ENCODE measurements at places on chromosomes 16 and 17.

DNA sequence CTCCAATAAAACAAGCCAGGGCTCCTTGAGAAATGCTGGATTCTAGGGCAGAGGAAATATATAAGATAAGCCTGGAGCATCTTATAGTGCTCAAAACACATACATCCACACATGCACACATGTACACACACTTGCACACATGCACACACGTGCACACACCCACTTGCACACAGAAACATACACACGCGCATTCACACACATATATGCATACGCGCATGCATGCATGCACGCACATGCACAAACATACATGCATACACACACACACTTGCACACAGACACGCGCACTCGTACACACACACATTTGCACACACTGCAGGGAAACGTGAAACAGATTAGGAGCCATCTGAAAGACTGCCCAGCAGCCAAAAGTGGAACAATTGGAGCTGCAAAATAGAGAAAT is 8.0 kb upstream of the ENPP7 start:
- DNase-seq: no peak

GRCh38 chr17:73740370-73740769 is 96.1 kb upstream of the SDK2 start:
- no peak for DNase-seq

DNA sequence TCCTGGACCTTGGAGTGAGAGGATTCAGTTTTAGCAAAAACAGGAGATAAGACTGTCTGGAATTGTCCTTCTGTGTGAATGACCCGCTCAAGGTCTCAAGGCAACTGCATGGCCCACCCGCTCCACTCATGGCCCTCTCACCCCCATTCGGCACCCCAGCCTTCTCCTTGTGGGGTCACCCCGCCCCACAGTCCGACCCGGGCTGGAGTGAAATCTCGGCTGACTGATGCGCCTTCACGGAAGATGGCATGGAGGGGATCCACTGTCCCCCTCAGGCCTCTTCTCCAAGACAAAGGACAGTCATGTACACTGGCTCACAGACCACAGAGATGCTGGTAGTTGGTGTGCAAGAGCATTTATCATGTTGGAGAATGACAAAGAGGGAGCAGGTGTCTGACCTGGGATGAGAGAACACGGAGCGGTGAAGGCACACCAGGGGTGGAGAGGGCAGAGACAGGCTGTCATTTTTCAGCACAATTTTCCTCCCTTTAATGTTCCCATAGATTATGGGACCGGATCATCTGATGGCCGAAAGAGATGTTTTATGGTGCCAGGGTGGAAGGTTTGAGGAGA is 391.9 kb upstream of the TNRC6C start:
- DNase-seq: no peak

DNA sequence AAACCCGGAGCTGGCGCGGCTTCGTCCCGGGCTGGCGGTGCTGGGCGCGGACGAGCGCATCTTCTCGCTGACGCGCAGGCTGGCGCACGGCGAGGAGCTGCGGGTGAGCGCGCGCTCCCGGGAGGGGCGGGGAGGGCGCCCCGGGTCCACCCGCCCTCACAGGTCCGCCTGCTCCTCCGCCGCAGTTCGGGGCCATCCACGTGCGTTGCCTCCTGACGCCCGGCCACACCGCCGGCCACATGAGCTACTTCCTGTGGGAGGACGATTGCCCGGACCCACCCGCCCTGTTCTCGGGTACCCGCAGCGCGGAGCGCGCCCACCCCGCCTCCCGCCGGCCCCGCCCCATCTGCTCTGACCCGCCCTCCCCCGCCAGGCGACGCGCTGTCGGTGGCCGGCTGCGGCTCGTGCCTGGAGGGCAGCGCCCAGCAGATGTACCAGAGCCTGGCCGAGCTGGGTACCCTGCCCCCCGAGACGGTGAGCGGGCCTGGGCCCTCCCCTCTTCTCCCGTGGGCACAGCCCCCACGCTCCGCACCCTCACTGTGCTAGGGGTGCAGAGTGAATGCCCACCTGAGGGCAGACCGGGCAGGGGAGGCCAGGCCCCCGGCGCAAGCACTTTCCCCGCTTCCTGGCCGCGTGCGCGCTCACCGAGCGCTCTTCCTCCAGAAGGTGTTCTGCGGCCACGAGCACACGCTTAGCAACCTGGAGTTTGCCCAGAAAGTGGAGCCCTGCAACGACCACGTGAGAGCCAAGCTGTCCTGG is 1.4 kb downstream of the HAGHL start:
- peak; percentile 85 for DNase-seq

- DNase-seq: peak; percentile 76
These were observed 7.9 kb upstream of the LLGL1 start for GRCh38 chr17:18217412-18218015.
